Kasumi-1 (cell line): ENCODE measurements at places on chromosomes 6 and 20.

GRCh38 chr6:110475066-110475653 is 1.3 kb downstream of the SLC22A16 start:
- peak; percentile 99 for DNase-seq

- no peak for DNase-seq
These were observed 275.2 kb downstream of the GMDS start for GRCh38 chr6:1970151-1970561.

DNA sequence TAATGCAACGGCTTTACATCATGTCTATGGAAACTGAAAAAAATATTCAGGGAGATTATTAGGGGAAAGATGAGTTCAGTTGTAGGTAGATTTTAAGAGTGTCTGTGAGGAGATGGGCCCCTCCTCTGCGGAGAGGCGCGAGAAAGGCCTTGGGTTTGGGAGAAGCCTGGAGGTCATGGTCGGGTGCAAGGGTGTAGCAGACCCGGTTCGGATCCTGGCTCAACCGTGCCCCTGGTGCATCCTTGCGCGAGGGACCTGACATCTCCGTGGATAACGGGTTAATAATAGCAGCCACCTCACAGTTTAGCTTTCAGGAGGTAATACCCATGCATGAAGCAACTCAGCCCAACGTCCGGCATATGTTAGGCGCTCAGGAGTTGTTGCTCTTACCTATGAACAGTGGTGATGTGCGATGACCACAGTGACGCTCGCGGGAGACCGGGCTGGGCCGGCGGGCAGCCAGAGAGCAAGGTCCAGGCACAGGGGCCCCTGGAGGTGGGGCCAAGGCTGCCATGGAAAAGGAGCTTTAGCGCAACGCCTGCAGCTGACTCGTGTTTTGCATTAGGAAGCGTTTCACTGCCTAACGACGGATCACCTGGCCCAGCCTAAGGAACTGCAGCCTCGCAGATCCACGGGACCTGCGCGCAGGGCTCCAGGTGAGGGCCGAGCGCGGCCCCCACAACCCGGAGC is 146.4 kb upstream of the ARID1B start:
- DNase-seq: no peak

- DNase-seq: no peak
These were observed 149.6 kb upstream of the KCNK16 start for GRCh38 chr6:39471954-39472659.
